Mesothelial cell of epicardium (in vitro differentiated cells): ENCODE measurements at places on chromosomes 13 and 19.

DNA sequence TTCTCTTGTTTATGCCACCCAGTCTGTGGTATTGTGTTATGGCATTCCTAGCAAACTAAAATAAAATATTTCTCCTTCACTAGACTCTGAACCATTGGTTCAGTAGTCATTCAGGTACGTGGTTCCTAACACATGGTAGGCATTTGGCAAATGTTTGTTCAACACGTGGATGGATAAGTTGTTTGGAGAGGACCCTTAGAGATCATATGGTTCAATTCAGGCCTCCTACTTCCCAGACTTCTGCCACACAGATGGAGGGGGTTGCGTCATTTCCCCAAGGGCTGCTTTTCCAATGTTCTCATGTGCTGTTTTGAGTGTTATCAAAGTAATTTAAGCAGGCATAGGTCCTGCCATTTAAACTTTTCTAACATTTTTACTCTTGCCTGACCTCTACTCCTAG lies 6.7 kb downstream of the CXCL17 start:
- no peaks in the 10 kb centered on the region for H3K36me3 ChIP-seq
- peaks cover 16% of the 10 kb centered on the region for H3K4me1 ChIP-seq
- DNase-seq = no peak
- H3K27ac ChIP-seq = no peak overlapping the region

GRCh38 chr19:289651-290371 lies 1.4 kb downstream of the PLPP2 start:
- no peaks in the 10 kb centered on the region for H3K36me3 ChIP-seq
- peaks cover 60% of the 10 kb centered on the region for H3K27me3 ChIP-seq
- no peak for DNase-seq
- H3K4me1 ChIP-seq = peaks cover 10% of the 10 kb centered on the region

DNA sequence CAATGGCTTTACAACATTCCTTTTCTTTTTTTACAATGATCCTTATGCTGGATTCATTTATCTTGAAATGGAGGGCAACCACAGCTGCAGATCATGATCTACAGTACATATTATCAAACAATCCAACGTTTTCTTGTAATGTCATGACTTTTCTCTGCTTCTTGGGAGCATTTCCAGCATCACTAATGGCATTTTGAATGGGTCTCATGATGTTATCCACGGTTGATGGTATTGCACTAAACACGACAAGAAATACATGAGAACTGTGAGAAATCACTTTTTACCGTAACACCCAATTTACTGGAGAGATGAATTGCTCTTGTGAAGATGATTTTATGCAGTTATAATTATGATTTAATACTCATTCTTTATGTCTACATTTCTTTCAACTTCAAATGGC lies 16.2 kb upstream of the ACOD1 start:
- no peak overlapping the region for H3K4me3 ChIP-seq
- H3K4me1 ChIP-seq = peaks cover 11% of the 10 kb centered on the region
- DNase-seq = no peak
- peaks cover under 1% of the 10 kb centered on the region for H3K27me3 ChIP-seq
- H3K36me3 ChIP-seq = no peaks in the 10 kb centered on the region

DNA sequence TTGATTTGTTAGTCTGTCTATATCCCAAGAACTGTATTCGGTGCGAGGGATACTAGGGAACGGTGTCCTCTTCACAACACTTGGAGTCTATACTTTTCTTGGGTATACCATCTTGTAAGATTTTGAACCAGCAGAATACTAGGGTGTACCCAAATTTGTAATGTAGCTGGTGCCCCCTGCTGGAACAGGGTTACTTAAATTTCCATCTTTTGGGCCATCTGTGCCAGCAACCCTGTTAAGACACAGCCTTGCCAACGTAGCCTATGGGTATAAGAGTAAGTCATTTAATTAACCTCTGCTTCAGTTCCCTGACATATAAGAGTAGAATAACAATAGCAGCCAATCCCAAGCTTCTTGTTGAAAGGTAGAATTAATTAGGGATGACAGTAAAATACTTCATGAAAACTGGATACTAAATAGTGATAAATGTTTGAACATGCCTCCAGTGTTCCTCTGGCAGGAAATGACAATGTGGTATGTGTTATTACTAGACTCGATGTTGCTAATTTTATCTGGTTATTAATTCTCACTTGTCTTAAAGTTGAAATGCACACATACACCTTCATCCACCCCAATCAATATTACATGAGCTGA lies 607.6 kb downstream of the FGF9 start:
- peaks cover 19% of the 10 kb centered on the region for H3K4me1 ChIP-seq
- H3K36me3 ChIP-seq = peaks cover 3% of the 10 kb centered on the region
- no peak overlapping the region for H3K4me3 ChIP-seq
- no peaks in the 10 kb centered on the region for H3K27me3 ChIP-seq
- no peak overlapping the region for H3K27ac ChIP-seq

DNA sequence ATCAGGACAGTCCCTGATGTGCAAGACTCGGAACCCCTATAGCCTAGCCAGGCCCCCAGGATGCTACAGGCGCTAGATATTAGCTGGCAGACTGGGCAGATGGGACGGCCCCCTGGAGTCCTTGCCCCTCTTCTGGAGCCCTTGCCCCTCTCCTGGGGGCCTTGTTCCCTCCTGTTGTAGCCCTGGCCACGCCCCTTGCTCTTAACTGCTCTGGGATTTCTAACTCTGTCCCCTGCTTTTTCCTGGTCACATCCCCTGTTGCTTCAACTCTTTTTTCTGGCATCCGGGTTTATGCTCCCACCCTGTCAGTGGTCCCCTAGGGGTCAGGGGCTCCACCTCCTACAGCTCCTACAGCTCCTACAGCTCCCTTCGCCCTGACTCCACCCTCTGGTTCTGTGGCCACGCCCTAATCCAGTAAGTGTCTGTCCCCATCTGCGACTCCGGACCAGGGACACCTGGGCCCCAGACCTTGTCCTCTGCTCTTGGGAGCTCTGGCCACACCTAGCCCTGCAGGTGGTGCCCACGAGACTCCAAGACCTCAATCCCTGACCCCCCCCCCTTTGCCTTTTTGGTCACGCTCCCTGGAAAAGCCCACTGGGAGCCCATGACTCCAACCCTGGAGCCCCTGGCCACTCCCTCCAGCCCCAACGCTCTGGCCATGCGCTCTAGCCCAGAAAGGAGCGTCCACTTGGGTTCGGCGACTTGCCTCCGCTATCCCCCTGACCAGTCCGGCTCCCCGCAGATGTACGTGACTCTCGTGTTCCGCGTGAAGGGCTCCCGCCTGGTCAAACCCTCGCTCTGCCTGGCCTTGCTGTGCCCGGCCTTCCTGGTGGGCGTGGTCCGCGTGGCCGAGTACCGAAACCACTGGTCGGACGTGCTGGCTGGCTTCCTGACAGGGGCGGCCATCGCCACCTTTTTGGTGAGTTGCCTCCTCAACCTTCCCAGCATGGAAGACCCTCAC lies 6.8 kb downstream of the PLPPR2 start:
- no peak for DNase-seq
- peaks cover 48% of the 10 kb centered on the region for H3K27me3 ChIP-seq
- H3K4me1 ChIP-seq = no peaks in the 10 kb centered on the region
- peaks cover 15% of the 10 kb centered on the region for H3K36me3 ChIP-seq
- peak overlapping the region; percentile 39 for H3K4me3 ChIP-seq

DNA sequence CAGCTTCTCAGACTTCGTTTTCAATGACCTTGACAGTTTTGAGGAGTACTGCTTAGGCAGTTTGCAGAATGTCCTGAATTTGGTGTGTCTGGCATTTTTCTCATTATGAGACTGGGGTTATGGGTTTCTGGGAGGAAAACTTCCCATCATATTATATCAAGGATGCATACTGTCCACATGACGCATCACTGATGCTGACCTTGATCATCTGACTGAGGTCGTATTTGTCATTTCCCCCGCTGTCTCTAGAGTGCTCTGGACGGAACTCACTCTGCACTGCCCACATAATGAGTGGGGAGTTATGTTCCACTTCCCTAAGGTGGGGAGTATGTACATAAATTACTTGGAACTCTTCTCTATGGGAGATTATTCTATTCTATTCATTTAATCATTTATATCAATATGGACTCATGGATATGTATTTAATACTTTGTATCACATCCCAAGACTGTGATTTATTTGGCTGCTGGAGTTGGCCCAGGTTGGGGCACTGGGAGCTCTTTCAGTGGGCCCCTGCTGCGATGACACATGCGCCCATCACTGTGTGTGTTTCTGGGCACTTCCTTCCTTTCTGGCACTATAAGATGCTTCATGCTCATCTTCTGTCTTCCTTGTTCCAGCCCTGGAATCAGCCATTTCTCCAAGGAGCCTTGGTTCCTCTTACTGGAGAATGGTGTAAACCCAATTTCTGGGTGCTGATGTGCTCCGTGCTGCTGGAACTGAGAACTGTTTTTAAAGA lies 138.6 kb downstream of the MIPEP start:
- peaks cover 3% of the 10 kb centered on the region for H3K27me3 ChIP-seq

DNA sequence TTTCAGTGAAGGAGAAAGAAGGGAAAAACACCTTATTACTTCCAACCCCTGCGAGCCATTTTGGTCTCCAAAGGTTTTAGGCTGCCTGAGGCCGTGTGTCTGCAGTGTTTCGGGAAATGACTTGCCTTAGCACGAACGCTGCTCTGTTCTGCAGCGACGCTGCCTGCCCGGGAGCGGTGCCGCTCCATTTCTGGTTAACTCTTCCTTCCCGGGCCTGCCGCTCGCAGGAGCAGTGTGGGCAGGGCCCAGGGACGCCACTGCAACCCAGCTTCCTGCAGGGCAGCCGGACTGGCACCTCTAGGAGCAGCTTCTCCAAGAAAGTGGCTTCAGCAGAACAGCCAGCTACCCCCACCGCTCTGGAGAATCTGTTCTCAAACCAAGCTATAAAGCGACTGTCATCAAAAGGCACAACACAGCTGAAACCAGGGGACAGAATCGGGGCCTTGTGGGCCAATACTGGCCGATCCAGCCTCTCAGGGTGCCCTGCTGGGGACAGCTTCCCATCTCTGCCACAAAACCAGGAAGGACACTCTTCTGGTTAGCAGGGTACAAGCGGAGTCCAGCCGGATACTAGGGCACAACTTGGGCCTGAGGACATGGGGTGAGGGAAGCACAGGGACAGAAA lies 72.2 kb downstream of the KCTD15 start:
- peak overlapping the region; percentile 75 for H3K27ac ChIP-seq
- H3K27me3 ChIP-seq = no peaks in the 10 kb centered on the region
- H3K4me3 ChIP-seq = peak overlapping the region; percentile 52
- peaks cover 19% of the 10 kb centered on the region for H3K4me1 ChIP-seq
- DNase-seq = peak; percentile 51

- no peak for DNase-seq
- H3K4me3 ChIP-seq = no peak overlapping the region
- no peaks in the 10 kb centered on the region for H3K4me1 ChIP-seq
- H3K36me3 ChIP-seq = no peaks in the 10 kb centered on the region
- peaks cover 5% of the 10 kb centered on the region for H3K27me3 ChIP-seq
These were observed 278.3 kb downstream of the UQCRFS1 start for GRCh38 chr19:28934631-28935030.

- peaks cover 19% of the 10 kb centered on the region for H3K4me1 ChIP-seq
- H3K27me3 ChIP-seq = peaks cover 8% of the 10 kb centered on the region
- H3K36me3 ChIP-seq = peaks cover 13% of the 10 kb centered on the region
- peak overlapping the region; percentile 98 for H3K27ac ChIP-seq
- DNase-seq = no peak
These were observed 375.8 kb upstream of the TSHZ3 start for GRCh38 chr19:31725051-31725450.

DNA sequence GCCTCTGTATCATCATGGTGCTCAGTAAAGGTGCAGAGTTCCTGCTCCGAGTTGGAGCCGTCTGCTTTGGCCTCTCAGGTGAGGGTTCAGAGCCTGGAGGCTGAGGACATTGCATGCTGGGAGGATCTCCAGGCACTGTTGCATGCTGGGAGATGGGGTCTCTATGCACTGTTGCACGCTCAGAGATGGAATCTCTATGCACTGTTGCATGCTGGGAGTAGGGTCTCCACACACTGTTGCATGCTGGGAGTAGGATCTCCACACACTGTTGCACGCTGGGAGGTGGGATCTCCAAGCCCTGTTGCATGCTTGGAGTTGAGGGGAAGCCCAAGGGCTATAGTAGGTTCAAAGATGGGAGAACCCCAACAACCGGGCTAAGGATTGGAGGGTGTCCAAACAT lies 8.3 kb downstream of the CACNG6 start:
- H3K4me1 ChIP-seq = peaks cover 9% of the 10 kb centered on the region
- H3K27me3 ChIP-seq = peaks cover 45% of the 10 kb centered on the region
- H3K27ac ChIP-seq = no peak overlapping the region
- H3K4me3 ChIP-seq = no peak overlapping the region
- no peak for DNase-seq

- peaks cover 11% of the 10 kb centered on the region for H3K36me3 ChIP-seq
- no peak overlapping the region for H3K27ac ChIP-seq
- H3K27me3 ChIP-seq = peaks cover 52% of the 10 kb centered on the region
- peak overlapping the region; percentile 24 for H3K4me3 ChIP-seq
- peak; percentile 62 for DNase-seq
These were observed 3.8 kb upstream of the APC2 start for GRCh38 chr19:1445932-1446712.

DNA sequence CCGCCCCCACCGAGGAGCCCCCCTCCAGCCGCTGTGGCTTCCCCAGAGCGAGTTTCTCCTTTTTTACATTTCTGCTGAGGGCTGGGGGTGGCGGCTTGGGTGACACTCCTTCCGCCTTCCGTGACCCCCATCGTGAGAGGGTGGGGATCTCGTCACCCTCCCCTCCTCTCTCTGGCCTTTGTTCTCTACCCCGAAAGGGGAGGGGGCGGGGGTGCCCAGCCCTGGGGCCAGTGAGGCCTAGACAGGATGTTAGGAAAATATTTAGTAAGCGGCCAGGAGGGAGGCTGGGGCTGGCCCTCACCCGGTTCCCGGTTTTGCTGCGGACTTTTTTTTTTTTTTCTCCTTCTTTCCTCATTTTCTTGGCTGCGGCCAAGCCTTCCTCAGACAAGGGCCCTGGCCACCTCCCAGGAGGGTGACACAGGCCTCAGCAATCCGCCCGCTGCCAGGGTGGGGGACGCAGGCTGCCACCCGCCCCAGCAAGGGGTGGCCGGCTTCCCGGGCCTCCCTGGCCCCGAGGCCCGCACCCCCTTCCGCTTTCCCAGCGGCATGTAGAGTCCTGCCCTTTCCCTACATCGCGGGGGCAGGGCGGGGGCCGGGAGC lies 3.9 kb downstream of the MIDN start:
- H3K4me3 ChIP-seq = peak overlapping the region; percentile 85
- H3K27me3 ChIP-seq = no peaks in the 10 kb centered on the region
- no peak for DNase-seq

DNA sequence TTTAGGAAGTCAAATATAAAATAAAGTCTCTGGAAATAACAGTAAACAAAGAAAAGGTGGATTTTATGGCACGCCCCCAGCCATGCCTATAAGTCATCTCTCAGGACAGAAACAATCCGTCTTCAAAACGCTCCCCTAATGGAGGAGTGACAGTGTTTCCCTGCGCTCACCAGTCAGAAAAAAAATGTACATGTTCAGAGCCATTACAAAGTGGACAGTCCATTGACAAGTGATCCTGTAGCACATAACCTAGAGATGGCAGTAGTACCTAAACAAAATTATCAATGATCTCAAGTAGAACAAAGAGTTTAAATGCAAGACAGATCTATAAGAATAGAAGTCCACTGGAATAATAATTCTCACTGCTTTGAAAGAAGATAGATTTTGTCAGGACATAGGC lies 891.7 kb upstream of the MIR17HG start:
- H3K27ac ChIP-seq = no peak overlapping the region
- H3K27me3 ChIP-seq = no peaks in the 10 kb centered on the region
- no peak for DNase-seq
- no peak overlapping the region for H3K4me3 ChIP-seq
- no peaks in the 10 kb centered on the region for H3K36me3 ChIP-seq
- peaks cover 3% of the 10 kb centered on the region for H3K4me1 ChIP-seq
